ENCODE measurements at places on chromosomes 7 and 10.

- DNase-seq, result no peak
These were observed 67.1 kb downstream of the ADCYAP1R1 start for GRCh38 chr7:31119249-31119648.

- DNase-seq, result peak; percentile 74
These were observed 47.2 kb downstream of the CAMK1D start for GRCh38 chr10:12396567-12396966.

DNA sequence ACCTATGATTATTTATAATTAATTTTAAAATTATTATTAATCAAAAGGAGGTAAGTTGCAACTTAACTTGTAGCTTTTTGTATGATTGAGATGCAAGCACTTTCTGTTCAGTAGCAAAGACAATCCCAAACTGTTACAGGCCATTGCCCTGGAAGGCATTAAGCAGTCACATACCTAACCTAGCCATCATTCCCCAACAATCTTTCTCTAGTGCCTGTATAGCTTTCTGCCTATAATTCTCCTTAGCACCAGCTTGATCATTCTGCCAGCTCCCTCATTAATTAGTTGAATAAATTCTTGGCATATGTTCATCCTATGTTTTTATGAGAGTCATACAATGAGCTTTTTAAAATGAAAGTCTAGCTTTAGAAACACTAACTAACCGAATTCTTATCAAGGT lies 178.9 kb upstream of the TMEM106B start:
- DNase-seq, result no peak

- DNase-seq, result no peak
These were observed at the start of gene TMEM236 for GRCh38 chr10:17751781-17752445. Gene TMEM236 (plus strand): TSS chr10:17752201. CDS start chr10:17752296, 95 bp downstream.

Data from tongue (tissue), 3 donors.